ENCODE measurements at places on chromosomes 2 and 18.

GRCh38 chr2:23327887-23328286 is 57.1 kb upstream of the KLHL29 start:
- DNase-seq = no peak

DNA sequence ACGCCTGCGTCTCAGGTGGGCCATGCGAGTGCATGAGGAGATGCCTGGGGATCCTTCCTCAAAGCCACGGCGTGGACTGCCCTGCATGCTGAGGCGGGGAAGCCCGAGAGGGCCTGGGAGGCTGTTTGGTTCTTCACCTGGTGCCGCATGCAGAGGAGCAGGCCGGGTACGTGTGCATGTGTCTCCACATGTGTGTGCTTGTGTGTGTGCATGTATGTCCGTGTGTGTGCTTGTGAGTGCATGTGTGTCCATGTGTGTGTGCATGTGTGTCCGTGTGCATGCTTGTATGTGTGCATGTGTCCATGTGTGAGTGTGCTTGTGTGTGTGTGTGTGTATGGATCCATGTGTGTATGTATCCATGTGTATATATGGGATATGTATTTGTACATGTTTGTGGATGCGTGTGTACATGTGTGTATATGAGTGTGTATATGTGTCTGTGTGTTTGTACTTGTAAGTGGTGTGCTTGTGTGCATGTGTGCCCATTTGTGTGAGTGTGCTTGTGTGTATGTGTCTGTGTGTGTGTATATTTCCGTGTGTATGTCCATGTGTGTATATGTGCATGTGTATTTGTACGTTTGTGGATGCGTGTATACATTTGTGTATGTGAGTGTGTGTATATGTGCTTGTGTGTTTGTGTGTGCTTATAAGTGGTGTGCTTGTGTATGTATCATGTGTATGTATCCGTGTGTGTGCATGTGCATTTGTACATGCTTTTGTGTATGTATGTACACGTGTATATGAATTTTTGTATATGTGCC is 79.0 kb downstream of the PTGR3 start:
- no peak for DNase-seq

- DNase-seq = no peak
These were observed 31.0 kb downstream of the SNORC start for GRCh38 chr2:232900811-232901735.

- no peak for DNase-seq
These were observed 4.9 kb upstream of the DUSP2 start for GRCh38 chr2:96150007-96150640.

- DNase-seq = no peak
These were observed 172.4 kb downstream of the ACOXL start for GRCh38 chr2:110904779-110905148.

GRCh38 chr2:30270166-30270565 is 38.8 kb downstream of the LBH start:
- DNase-seq = no peak

DNA sequence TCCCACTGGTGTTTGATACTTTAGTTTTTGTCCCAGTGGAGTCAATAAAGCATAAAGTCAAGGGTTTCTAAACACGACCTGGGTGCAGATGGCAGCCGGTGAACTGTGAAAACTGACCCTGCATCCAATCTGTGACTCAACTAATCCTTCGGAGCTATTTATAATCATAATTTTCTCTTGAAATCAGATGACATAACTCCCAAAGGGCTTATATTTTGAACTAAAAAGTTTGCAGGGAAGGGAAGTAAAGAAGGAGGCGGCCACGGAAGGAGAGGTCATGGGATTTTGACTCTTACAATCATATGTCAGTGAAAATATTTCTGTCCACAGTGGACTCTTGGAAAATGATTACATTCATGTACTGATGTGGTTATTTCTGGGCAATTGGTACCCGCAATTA is 178.5 kb downstream of the PDE1A start:
- no peak for DNase-seq

DNA sequence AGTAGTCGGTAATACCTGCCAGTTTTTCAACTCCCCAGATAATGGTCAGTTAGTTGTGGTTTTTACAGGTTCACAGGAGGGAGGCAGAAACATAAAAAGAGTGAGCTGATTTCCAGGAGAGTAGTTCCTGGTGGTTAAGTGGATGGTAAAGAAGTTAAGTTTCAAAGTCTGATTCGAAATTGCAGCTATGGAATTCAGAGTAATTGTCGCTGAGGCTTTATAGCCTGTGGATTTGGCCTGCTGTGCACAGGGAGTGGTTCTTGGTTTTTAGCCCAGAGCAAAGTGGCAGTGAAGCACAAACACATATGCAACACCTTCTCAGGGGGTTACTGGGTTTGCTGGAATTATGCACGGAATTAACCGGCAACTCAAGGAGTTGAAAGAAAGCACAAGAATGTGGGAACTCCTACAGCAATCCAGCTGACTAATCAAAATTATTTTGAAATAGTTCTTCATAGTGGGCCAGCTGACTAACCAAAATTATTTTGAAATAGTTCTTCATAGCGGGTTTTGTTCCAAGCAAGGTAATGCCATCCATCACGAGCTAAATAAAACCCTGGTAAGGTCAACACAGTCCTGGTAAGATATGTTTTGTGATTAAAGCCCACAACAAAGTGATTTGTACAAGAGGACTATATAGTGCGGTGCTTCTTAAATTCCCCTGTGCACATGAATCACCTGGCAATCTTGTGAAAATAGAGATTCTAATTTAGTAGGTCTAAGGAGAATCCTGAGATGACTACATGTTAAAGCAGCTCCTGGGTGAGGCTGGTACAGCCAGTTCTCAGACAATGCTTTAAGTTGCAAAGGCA is 94.4 kb downstream of the SGPP2 start:
- no peak for DNase-seq

DNA sequence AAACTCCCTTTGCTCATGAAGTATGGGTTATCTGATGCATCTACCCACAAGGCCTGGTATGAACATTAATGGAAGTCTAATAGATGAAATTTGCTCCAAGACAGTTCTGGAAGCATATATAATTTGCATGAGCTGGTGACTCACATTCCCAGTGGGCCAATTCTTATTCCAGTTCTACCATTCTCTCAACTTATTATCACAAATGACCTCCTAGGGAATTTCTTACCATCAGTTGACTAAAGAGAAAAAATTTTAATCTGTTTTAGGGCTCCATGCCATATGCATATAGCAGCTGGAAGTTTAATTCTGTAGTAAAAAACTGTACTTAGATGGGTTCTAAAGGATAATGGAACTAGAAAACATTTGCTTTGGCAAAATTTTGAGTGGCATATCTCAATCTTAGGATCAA is 165.2 kb upstream of the COL3A1 start:
- DNase-seq = no peak

DNA sequence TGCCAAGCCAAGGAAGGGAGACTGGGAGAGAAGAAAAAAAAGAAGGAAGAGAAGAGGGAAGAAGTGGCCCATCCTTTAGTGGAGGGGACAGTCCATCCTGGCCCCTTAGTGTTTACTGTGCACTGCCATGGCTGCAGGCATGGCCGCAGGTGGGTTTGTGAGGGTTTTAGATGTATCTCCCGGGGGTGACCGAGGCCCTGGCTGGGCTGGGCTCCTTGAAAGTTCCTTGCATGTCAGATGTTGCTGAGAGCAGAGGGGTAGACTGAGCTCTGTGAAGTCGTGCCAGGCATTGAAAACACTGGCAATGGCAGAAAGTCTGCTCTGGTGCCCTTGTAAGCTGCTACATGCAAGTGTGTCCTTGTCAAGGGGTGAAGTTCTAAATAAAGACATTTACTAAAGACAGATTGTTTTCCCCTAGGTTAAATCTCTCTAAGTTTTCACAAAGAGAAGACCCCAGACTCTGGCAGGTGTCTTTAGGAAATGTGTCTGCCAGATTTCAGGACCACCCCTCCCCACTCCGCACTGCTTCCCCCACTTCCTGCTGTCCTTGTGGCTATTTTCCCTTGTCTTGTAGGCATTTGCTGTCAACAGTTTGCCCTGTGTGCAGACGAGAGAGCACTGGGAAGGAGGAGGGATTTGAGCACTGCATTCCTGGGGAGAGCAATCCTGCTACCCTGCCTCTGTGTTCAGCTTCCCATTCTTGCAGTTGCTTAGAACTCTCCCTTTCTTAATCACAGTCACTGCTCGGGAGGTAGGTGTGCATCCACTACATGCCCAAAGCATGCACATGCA is 68.4 kb downstream of the ACOXL start:
- no peak for DNase-seq

- no peak for DNase-seq
These were observed 6.4 kb downstream of the AGAP1 start for GRCh38 chr2:235500110-235500760.

GRCh38 chr2:62112179-62112578 is 83.7 kb upstream of the B3GNT2 start:
- DNase-seq = no peak

- DNase-seq = no peak
These were observed 310.9 kb downstream of the PRKCE start for GRCh38 chr2:45962177-45962921.

- DNase-seq = no peak
These were observed 988 bp upstream of the KANSL1L start for GRCh38 chr2:210172219-210172575.

- DNase-seq = no peak
These were observed 25.8 kb upstream of the MAP3K20 start for GRCh38 chr2:173049831-173050230.

DNA sequence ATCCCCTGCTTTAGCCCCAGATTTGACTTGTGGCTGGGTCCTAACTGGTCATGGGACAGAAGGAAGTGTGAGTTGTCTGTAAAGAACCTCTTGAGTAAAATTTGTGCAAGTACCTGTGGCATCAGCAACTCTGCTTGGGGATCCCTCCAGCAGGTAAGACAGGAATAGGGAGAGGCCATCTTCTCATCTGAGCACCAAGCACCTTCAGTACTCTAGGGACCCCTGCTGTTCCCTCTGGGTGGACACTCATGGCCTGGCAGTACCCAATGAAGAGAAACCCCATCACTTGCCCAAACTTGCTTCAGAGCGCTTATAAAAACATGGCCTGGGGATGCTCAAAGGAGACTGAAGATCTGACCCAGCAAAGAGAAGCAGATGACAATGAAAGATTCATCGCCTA is 297.8 kb downstream of the SP3 start:
- DNase-seq = no peak

DNA sequence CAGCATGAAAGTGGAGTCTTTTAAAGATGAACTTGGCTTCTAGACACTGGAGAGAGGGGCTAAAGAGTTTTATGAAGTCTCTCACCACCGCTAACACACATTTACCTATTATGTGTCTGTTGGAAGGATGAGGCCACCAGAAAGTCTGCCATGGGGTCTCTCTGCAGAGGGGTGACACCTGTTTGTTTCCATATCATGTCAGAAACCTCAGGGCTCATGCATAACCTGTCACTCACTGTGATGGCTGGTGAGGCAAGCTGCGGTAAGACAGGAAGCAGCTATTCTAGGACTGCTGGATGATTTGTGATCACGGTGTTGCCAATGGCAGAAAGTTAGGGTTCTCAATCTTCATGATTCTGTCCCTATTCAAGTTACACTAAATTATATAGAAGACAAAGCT is 60.8 kb upstream of the DNMT3A start:
- no peak for DNase-seq

DNA sequence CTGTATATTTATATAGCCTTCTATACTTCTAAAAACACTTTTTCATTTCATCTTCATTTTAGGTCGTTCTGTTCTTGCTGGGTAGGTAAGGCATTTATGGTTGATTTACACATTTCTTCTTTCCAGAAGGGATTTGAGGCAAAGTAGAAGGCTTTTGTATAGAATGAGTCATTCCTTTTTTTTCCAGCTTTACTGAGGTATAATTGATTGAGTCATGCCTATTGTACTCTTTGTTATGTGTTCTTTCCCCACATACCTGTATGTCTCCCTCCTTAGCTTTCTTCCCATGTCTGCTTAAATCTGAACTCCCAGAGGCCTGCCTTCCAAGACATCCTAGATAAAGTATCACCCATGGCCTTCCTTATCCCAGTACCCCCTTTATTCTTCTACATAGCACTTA is 4.8 kb upstream of the CDC42EP3 start:
- no peak for DNase-seq

DNA sequence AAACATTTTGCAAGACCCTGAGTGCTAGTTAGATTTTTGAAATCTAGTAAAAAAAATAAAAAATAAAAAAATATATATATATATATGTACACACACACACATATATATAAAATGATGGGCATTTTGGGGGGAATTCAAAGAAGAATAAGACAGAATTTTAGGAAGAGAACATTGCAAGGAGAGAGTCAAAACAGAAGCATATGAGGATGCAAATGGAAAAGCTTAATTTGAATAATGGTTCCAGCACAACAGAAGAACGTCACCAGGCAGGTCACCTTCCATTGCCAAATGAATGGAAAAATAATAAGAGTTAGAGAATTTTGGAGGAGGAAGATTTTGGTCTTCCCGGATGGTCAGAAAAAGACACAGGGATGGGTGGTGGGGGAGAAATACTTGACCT is 1097.2 kb downstream of the BCL11A start:
- no peak for DNase-seq

GRCh38 chr2:121263996-121264715 is 20.8 kb downstream of the TFCP2L1 start:
- DNase-seq = no peak

DNA sequence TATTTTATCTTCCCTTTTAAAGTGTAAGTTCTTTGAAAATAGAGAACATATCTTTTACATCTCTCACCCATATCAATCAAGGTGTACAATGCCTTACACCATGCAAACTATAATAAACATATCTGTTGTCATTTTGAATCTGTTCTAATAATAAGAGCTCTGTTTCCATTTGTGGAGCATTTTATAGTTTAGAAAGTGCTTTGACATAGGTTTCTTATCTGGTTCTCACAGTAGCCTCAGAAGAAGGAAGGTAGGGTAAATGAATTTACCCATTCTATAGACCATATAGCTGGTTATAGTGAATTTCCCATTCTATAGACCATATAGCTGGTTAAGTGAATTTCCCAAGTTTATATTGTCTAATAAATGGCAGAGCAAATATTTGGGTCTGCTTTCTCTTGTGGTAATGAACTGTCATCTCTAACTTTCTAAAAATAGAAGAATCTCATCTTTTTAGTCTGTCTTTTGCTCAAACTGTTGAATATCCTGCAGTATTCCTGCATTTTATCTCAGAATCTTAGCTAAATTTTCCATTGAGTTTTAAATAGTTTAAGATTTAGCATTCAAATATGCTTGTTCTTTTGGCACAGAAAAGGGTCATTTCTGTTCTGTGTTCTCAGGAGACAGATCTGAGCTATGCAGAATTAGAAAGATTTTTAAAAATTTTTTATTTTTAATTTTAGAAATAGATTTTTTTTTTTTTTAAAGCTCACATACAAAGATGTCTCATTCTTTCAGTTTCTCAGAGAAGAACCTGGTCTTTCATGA is 80.7 kb upstream of the STON1 start:
- no peak for DNase-seq

GRCh38 chr18:79572093-79572780 is 107.4 kb upstream of the CTDP1 start:
- DNase-seq = no peak

GRCh38 chr2:4528773-4529172 is 825.4 kb downstream of the DCDC2C start:
- DNase-seq = no peak

DNA sequence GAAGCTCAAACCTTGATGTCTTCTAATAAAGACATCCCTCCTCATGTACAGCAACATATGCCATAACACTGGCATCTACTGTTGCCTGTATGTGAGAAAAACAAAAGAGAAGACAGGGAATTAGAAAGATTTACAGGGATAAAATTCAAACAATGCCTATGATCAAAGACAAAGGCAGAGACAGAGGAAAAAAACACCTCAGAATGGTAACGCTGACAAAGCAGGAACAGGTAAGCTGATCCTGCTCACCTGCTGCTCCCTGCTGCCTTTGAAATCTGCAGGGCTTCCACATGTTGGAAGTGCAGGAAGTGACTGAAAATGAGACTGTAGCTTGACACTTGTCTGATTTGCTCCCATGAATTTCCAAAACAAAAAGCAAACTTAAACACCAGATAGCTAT is 90.2 kb upstream of the DNAJC10 start:
- DNase-seq = no peak

Measured in activated CD4-positive, alpha-beta T cell treated with anti-CD3 and anti-CD28 coated beads, Interleukin-10, Interleukin-2, amounts not matched to agents 100 ng/mL and 50 ng/mL, durations not matched to agents 16 hours and 8 hours (primary cell).